ENCODE measurements at places on chromosomes 3 and 15. TPM values are rescaled to one million over a fixed set of nuclear protein-coding genes. Genes with fewer than 3 reads are reported as not detected.
A peak's percentile ranks its signal among the peaks of the same experiment; 100 is the strongest.

GRCh38 chr3:24674261-24674660 lies 179.6 kb upstream of the THRB start:
- no peak overlapping the region for H3K27ac ChIP-seq
- H3K4me1 ChIP-seq = peaks cover 13% of the 10 kb centered on the region
- H3K4me3 ChIP-seq = no peak overlapping the region
- H3K36me3 ChIP-seq = no peaks in the 10 kb centered on the region

DNA sequence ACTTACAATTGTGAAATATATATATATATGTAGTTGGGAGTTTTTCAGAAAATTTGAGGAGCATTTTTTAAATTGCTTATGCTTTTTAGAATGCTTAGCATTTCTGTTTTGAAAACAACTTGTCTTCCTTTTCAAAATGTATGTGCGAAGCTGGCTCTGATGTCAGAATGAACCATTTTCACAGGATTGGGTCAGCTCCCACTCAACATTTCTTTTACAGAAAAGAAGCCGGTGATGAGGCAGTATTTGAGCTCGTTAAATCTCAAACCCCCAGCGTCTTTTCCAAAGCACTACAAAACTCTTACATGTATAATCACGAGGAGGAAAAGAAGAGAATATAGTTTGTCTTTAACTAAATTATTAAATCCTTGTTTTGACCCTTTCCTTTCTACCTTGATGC lies 225.4 kb downstream of the MEIS2 start:
- peaks cover 51% of the 10 kb centered on the region for H3K27me3 ChIP-seq
- H3K4me1 ChIP-seq = peaks cover 22% of the 10 kb centered on the region
- no peaks in the 10 kb centered on the region for H3K36me3 ChIP-seq
- H3K4me3 ChIP-seq = no peak overlapping the region
- H3K27ac ChIP-seq = no peak overlapping the region

GRCh38 chr3:190614226-190615059 lies 100.6 kb downstream of the IL1RAP start:
- no peaks in the 10 kb centered on the region for H3K27me3 ChIP-seq
- DNase-seq = no peak
- H3K27ac ChIP-seq = no peak overlapping the region
- peaks cover 10% of the 10 kb centered on the region for H3K36me3 ChIP-seq

GRCh38 chr3:13801361-13802204 lies 78.3 kb downstream of the WNT7A start:
- no peak for DNase-seq
- H3K4me3 ChIP-seq = no peak overlapping the region
- H3K4me1 ChIP-seq = no peaks in the 10 kb centered on the region

GRCh38 chr3:54034971-54035370 lies 87.4 kb upstream of the CACNA2D3 start:
- no peaks in the 10 kb centered on the region for H3K4me1 ChIP-seq
- DNase-seq = no peak
- H3K4me3 ChIP-seq = no peak overlapping the region
- no peaks in the 10 kb centered on the region for H3K36me3 ChIP-seq
- H3K27me3 ChIP-seq = no peaks in the 10 kb centered on the region
- no peak overlapping the region for H3K27ac ChIP-seq

DNA sequence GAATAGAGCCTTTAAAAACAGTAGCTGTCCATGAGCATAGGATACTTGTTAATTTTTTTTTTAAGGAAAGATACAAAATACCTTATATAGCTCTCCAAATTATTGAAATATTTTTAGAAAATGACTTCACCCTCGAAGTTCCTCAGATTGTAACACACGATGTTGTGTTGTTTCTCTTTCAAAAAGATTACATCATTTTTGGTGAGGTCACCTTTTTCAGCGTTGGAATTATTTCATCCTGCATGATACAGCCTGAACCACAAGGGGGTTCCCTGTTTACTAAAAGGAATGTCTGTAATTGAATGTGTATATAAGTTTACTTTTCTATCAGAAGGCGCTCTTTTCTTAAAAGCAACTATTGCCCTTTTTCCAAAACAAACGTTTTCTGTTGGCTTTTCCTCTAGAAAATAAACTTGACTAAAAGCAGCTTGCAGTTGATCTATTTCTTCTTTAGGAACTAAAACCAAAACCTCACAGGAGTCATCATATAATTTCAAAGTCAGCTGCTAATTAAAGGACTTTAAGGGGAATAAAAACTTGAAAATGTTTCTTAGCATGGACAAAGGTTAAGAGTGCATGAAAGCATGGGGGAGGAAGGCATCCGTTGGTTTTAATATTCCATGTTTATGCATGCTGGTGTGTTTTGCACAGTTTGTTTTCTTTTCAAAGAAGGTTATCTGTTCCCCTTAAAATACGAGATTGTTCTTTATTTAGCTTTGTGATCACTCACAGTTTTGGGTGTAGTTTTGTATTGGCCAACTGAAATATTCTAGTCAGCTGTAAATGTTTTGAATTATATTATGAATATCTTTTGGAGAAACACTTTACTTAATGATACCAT lies 29.4 kb downstream of the LYSMD4 start:
- H3K27me3 ChIP-seq = no peaks in the 10 kb centered on the region
- H3K4me1 ChIP-seq = peaks cover 59% of the 10 kb centered on the region
- DNase-seq = no peak
- peak overlapping the region; percentile 92 for H3K27ac ChIP-seq
- peak overlapping the region; percentile 24 for H3K4me3 ChIP-seq

- H3K4me3 ChIP-seq = no peak overlapping the region
- DNase-seq = no peak
- no peaks in the 10 kb centered on the region for H3K27me3 ChIP-seq
- H3K27ac ChIP-seq = no peak overlapping the region
- H3K36me3 ChIP-seq = no peaks in the 10 kb centered on the region
These were observed 165.7 kb downstream of the MAGI1 start for GRCh38 chr3:65873028-65873427.

DNA sequence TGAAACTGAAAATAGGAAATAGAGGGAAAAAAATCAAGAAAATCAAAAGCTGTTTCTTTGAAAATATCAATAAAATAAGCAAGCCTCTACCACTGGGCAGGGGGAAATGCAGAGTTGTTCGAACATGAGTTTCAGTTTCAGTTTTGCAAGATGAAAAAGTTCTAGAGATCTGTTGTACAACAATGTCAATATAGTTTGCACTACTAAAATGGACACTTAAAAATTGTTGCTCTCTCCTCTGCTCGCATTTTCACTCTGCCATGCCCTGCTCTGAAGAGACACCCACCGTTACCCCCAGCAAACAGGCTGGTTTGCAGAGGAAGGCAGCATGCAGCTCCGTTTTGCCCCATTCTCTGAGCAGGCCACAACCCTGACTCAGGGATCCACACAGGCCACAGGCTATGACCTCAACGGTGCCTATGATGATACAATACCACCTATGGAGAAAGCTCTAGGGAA lies 64.5 kb downstream of the ZNF148 start:
- H3K27ac ChIP-seq = peak overlapping the region; percentile 28
- H3K27me3 ChIP-seq = no peaks in the 10 kb centered on the region
- H3K4me3 ChIP-seq = no peak overlapping the region
- peaks cover 52% of the 10 kb centered on the region for H3K36me3 ChIP-seq
- H3K4me1 ChIP-seq = peaks cover 10% of the 10 kb centered on the region
- DNase-seq = no peak

DNA sequence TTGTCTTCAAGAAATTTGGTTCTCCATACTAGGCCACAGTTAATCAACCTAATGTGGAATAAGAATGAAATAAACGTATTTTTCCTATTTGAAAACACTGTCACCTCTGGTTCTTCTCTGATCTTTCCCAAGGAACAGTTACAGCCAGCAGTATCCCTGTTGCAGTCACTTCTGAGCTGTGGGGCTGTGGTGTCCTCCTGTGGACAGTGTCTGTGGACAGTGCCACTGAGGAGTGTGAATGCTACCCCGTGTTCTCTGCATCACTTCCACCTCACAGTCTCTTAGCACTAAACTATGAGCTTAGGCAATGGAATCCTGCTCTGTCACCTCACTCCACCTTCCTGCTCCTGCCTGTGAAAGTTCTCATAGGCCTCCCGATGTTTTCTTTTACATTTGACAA lies 817.5 kb downstream of the VGLL3 start:
- H3K4me1 ChIP-seq = no peaks in the 10 kb centered on the region
- peaks cover under 1% of the 10 kb centered on the region for H3K27me3 ChIP-seq
- DNase-seq = no peak
- no peak overlapping the region for H3K4me3 ChIP-seq
- H3K27ac ChIP-seq = no peak overlapping the region

DNA sequence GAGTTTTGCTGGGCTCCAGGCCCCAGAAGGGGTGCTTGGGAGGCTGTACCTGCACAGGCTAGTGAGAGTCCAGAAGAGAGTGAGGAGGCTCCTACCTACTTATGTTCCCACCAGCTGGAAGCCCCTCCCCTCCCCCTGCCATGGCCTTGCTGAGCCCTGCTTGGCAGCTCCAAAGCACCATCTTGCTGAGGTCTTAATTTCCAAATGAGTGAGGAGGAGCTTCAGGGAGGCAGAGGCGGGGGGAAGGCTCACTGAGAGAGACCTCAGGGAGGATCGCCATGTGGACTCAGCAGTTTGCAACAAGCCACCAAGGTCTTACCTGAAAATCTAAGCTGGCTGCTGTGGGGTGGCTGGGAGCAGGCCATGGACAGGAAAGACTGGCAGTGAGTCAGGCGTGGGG lies 8.7 kb upstream of the CACNA2D2 start:
- H3K4me1 ChIP-seq = peaks cover 24% of the 10 kb centered on the region
- H3K4me3 ChIP-seq = no peak overlapping the region
- DNase-seq = no peak
- H3K27ac ChIP-seq = no peak overlapping the region
- peaks cover 17% of the 10 kb centered on the region for H3K27me3 ChIP-seq
- no peaks in the 10 kb centered on the region for H3K36me3 ChIP-seq

The RLBP1 gene
- total RNA-seq = not detected

The ELL3 gene
- total RNA-seq = 1.6 TPM
